ENCODE measurements at places on chromosomes 12 and 14.
A peak's percentile ranks its signal among the peaks of the same experiment; 100 is the strongest.

DNA sequence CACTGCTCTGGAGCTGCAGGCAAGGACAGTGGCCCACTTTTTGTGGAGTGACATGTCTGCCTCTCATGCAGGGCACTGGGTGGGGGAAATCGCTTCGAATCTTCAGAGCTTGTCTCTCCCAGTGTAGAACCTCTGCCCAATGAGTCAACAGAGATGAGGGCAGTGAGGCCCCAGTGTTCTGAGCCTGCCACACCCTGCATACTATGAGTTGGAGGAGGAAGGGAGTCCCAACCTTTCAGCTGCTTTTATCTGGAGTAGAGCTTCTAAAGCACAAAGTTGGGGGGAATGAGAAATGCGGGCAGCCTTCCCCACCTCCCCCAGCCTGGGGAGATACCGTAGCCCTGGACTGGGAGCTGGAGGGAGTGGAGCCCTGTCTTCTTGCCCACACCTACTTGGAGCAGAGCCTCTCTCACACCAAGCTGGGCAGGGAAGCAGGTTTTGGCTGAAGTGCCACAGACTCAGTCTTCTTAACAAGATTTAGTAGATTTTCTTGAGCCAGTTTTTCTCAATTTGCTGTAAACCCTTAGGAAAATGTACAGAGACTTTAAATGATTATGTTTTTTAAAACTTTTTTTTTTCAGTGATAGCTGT is 159.1 kb downstream of the ADGRD1 start:
- no peaks in the 10 kb centered on the region for H3K27me3 ChIP-seq
- DNase-seq: no peak
- H3K4me3 ChIP-seq: no peak overlapping the region
- H3K4me1 ChIP-seq: no peaks in the 10 kb centered on the region

DNA sequence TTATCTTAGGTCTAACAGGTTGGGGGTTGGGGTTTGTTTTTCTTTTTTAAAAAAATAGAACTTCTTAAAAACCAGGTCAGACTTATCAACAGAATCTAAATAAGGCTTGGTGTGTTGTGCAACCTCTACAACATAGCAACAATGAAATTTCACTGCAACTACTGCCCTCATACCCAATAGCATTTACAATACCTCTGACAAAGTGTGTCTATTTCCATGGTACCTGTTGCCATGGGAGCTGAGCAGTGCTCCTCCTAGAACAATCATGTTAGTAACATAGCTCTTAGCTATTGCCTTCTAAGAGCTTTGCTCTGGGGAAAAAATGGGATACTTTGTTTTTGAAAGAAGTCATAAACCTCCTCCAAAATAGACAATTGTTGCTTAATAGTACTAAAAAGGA is 103.3 kb upstream of the CCDC175 start:
- H3K27ac ChIP-seq: no peak overlapping the region
- no peak overlapping the region for H3K4me3 ChIP-seq
- no peak for DNase-seq
- H3K4me1 ChIP-seq: no peaks in the 10 kb centered on the region
- H3K36me3 ChIP-seq: no peaks in the 10 kb centered on the region

DNA sequence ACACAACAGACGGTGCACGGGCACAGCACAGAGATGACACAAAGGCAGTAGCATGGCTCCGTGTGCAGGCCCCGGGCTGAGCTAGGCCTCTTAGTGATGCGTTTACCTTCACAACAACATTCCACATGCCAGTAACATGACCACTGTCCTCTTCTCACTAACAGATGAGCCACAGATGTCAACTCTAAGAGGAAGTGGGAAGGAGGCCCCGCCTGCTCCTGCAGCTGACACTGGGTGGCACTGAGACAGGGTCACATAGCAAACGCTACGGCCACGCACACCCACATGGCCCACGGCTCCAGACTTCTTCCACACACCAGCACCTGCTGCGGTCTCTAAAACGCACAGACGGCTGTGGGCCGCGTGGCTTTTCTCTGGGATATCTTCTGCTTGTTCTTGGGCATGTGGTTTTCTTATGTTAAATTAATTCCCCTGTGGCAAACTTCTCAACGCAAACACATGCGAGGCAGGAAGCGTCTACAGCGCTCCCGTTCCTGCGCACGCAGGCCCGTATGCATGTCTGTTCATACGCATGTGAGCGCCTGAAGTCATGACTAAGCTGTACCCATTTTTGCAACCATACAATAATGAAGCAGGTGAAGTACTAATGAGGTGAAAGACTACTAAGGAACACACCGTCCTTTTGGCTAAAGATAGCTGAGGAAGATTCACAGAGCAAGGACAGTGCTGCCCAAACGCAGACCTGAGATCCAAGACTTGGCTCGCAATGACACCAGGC is 26.8 kb downstream of the AMN start:
- H3K27me3 ChIP-seq: no peaks in the 10 kb centered on the region
- H3K36me3 ChIP-seq: no peaks in the 10 kb centered on the region
- peak; percentile 52 for DNase-seq
- H3K4me1 ChIP-seq: peaks cover 22% of the 10 kb centered on the region

- peaks cover 54% of the 10 kb centered on the region for H3K4me1 ChIP-seq
- no peaks in the 10 kb centered on the region for H3K27me3 ChIP-seq
- peaks cover 2% of the 10 kb centered on the region for H3K36me3 ChIP-seq
- no peak overlapping the region for H3K4me3 ChIP-seq
These were observed 191.3 kb upstream of the AMIGO2 start for GRCh38 chr12:47270782-47271664.

- H3K36me3 ChIP-seq: no peaks in the 10 kb centered on the region
- no peak overlapping the region for H3K27ac ChIP-seq
- no peaks in the 10 kb centered on the region for H3K27me3 ChIP-seq
- no peak overlapping the region for H3K4me3 ChIP-seq
- no peak for DNase-seq
- H3K4me1 ChIP-seq: peaks cover 3% of the 10 kb centered on the region
These were observed 24.5 kb upstream of the ULK1 start for GRCh38 chr12:131869871-131870418.

GRCh38 chr12:88876857-88877256 is 296.6 kb upstream of the KITLG start:
- H3K4me3 ChIP-seq: no peak overlapping the region
- H3K36me3 ChIP-seq: no peaks in the 10 kb centered on the region
- H3K27me3 ChIP-seq: no peaks in the 10 kb centered on the region
- H3K4me1 ChIP-seq: no peaks in the 10 kb centered on the region

DNA sequence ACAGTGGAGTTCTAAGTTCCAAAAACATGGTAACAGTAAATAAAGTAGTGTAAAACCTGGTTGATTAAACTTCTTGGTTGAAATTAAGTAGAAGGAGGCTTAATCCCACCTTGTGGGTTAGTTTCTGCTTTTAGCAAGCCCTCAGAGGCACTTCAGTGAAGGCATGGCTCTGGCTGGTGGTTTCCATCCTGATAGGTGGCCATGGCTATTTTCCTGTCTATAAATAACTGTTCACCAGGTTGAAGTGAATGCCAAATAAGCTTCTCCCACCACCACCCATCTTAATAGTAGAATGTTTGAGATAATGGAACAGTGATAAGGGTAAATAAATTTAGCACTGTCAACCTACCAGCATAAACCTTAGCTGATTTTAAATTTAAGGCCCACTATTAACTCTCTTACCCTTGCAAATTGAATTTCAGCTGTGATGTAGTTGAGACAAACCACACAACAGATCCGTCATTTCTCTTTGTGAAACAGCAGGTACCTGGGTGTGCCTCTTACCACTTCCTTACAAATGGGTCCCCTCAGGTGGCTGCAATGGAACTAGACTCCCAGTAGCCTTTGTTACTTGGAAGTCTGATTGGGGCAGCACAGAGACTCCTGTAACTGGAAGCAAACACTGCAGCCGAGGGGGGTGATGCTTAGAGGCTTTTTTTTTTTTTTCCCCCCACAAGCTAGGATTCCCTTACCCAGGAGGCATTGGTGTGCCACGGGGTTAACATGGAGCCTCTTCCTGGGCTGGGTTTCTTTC is 41.4 kb downstream of the DAAM1 start:
- peak overlapping the region; percentile 54 for H3K27ac ChIP-seq
- peaks cover 2% of the 10 kb centered on the region for H3K27me3 ChIP-seq
- H3K36me3 ChIP-seq: peaks cover 4% of the 10 kb centered on the region
- peaks cover 23% of the 10 kb centered on the region for H3K4me1 ChIP-seq
- H3K4me3 ChIP-seq: no peak overlapping the region

GRCh38 chr14:99732436-99733210 is 48.5 kb downstream of the CYP46A1 start:
- no peak overlapping the region for H3K27ac ChIP-seq
- H3K4me3 ChIP-seq: no peak overlapping the region
- DNase-seq: no peak
- H3K4me1 ChIP-seq: peaks cover 2% of the 10 kb centered on the region

DNA sequence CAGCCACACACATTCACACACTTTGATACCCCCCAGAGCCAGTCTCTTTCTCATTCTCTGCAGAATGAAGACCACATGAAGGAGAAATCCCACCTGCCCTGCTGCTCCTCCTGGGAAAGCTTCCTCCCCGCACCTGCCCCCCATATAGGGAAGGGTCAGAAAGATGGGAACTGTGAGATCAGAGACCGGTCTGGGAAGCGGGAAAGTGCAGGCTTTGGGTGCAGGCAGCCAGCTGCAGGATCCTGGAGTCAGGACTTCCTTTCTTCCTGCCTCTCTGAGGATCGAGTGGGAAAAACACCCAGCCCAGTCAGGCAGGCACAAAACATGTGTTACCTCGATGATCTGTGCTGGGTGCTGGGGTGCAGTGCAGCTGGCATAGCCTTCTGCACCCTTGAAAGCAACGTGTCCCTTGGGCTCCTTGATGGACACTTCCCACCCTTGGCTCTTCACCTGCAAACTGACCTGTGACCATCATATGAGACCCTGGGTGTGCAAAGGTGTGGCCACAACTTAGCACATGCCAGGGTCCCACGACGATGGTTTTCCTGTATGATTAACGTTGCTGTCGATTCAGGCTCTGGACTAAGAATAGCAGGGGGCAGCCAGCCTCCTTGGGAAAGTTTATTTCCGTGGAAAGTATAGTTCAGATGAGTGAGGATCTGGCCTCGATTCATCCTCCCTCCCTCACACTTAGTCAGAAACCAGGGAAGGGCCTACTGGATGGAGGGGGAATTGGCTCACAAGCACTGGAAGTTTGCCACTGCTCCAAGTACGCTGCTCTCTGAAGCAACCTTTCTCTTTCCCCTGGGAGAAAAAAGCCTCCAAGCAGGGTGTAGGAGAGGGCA is 105.4 kb upstream of the MED13L start:
- H3K4me1 ChIP-seq: no peaks in the 10 kb centered on the region
- H3K36me3 ChIP-seq: no peaks in the 10 kb centered on the region
- H3K27me3 ChIP-seq: peaks cover 8% of the 10 kb centered on the region
- H3K4me3 ChIP-seq: no peak overlapping the region

GRCh38 chr12:104600790-104601739 is 144.3 kb downstream of the CHST11 start:
- H3K4me1 ChIP-seq: peaks cover 64% of the 10 kb centered on the region
- peaks cover 42% of the 10 kb centered on the region for H3K36me3 ChIP-seq
- no peaks in the 10 kb centered on the region for H3K27me3 ChIP-seq
- DNase-seq: no peak
- peak overlapping the region; percentile 65 for H3K27ac ChIP-seq

DNA sequence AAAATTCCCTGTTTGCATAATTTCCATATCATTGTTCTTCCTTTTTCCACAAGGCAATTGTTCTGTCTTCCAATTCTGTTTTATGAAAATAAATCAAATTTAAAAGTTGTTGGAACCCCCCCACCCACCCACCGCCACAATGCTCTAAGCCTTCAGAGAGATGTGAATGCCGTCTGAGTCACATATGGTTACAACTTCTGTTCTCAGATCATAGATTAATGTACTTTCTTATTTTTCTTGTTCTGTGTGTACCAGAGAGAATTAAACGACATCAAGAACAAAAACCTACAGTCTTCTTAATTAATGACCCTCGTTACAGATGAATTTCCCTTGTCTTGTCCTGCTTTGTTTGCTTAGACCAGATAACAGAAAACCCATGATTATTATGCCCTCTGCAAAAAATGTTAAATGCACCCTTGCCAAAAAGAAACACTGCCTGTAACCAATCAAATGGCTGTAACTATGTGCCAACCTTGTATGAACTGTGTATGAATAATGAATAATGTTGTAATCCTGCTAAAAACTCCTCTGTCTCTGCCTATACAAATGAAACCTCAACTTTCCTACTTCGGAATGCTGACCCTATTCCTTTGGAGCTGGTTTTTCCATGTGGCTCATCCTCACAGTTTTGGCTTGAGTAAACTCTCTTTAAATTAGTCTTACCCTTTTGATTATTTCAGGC is 14.0 kb downstream of the OR6S1 start:
- no peak for DNase-seq
- H3K36me3 ChIP-seq: peaks cover 4% of the 10 kb centered on the region

DNA sequence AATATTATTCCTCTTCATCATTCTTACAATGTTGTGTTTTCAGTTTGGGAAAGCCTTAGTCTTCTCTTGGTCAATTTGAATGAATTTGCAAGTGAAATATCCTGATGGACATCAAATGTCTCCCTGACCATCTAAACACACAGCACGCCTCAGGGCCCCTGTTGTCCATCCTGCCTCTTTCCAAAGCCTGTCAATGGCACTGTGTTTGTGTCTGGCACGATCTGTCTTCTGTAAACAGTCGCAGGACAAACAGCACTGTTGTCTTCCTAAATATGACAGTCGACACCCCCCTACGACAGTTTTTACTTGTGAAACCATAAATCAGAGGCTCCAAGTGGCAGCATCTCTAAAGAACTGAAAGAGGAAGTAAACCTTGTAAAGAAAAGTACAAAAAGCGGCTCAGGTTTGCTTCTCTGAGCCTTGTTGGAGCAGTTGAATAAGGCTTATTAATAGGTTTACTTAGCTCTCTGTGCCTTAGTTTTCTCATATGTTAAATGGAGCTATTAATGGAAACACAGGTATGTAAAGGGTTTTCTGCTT is 285.8 kb downstream of the NRXN3 start:
- H3K27me3 ChIP-seq: no peaks in the 10 kb centered on the region
- no peak overlapping the region for H3K27ac ChIP-seq
- no peak overlapping the region for H3K4me3 ChIP-seq
- no peaks in the 10 kb centered on the region for H3K4me1 ChIP-seq
- no peak for DNase-seq

DNA sequence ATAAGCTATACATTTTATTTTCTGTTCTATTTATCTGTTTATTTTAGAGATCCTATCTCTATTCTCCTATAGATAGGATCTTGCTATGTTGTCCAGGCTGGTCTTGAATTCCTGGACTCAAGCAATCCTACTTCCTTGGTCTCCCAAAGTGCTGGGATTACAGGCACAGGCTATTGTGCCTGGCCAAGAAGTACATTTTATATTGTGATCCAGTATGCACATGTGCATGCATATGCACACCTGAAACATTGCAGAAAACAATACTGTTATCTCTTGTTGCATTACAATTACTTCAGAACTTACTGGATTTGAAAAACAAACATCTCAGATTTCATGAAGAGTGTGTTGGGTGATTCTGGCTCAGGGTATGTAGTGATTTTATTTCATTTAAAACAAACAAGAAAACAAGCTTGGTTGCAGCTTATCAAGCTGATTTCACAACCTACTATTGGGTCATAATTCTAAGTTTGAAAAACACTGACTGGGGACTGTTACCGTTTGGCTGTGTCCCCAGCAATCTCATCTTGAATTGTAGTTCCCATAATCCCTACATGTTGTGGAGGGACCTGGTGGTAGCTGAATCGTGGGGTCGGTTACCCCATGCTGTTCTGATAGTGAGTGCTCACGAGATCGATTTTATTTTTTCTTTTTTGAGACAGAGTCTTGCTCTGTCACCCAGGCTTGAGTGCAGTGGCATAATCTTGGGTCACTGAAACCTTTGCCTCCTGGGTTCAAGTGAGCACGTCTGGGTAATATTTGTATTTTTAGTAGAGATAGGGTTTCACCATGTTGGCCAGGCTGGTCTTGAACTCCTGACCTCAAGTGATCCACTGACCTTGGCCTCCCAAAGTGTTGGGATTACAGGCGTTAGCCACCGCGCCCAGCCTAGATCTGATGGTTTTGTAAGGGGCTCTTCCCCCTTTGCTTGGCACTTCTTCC is 31.3 kb downstream of the ERC1 start:
- H3K27ac ChIP-seq: no peak overlapping the region
- DNase-seq: no peak
- H3K4me3 ChIP-seq: no peak overlapping the region
- H3K36me3 ChIP-seq: peaks cover 21% of the 10 kb centered on the region

Data from activated CD4-positive, alpha-beta memory T cell treated with anti-CD3 and anti-CD28 coated beads, Interleukin-2, amount 10 ng/mL, durations not matched to agents 7 days and 5 days (primary cell).